Activated CD8-positive, alpha-beta T cell treated with anti-CD3 and anti-CD28 coated beads, Interleukin-2, amount 10 ng/mL, durations not matched to agents 7 days and 5 days (primary cell): ENCODE measurements at places on chromosomes 11 and 22. TPM values are rescaled to one million over a fixed set of nuclear protein-coding genes. Genes with fewer than 3 reads are reported as not detected.
A peak's percentile ranks its signal among the peaks of the same experiment; 100 is the strongest.

The CCDC188 gene
- total RNA-seq = not detected

The C11orf91 gene
- total RNA-seq = not detected

The OVCH2 gene
- total RNA-seq = not detected

The OR10A2 gene
- total RNA-seq = not detected

The SOX10 gene
- total RNA-seq = not detected

The PHOX2A gene
- not detected for total RNA-seq

The SCN3B gene
- total RNA-seq = not detected

The LAYN gene
- total RNA-seq = 11.1 TPM

The JAML gene
- total RNA-seq = 140 TPM

The MUC5AC gene
- total RNA-seq = not detected

The MMP8 gene
- not detected for total RNA-seq

The C11orf71 gene
- total RNA-seq = 8.2 TPM

The CALCA gene
- not detected for total RNA-seq

The GRAMD1B gene
- total RNA-seq = 22.8 TPM

DNA sequence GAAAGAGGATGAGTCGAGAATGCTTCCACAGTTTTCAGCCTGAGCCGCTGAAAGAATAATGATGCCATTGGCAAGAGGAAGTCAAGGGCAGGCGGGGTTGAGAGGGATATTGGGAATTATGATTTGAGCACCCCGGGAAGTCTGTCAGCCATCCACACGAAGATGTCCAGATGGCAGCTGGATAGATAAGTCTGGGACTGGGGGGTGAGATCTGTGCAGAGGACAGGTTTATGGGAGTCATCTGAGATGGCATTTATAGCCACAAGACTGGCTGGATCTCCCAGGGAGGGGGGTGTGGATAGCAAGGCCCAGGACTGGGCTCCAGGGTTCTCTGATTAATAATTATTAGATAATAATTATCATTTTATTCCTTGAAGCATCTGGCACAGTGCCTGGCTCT, 5.1 kb upstream of the STIP1 start:
- no peak for DNase-seq

- DNase-seq = no peak
These were observed 22.0 kb downstream of the TP53AIP1 start for GRCh38 chr11:128920666-128921065.

DNA sequence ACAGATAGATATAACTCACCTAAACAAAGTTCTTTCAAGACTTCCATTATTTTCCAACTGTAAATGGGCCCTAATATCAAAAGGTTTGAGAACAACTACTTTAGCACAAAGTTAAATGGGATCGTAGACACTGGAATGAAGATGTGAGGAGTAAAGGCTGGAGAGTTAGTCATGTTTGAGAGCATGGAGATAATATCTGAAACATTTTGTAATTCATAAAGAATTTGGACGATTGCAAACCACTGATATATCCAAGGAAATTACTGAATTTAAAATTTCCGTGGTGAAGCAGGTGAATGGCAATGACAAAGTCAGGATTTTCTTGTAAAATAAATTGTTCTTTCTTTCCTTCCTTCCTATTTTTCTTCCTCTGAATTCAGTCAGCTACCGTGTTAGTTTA, 564.9 kb downstream of the CNTN5 start:
- no peak for DNase-seq

- DNase-seq = no peak
These were observed 3.4 kb downstream of the KIAA0930 start for GRCh38 chr22:45237065-45237990.

- peak; percentile 59 for DNase-seq
These were observed at the start of gene TSPO for GRCh38 chr22:43151251-43152002. TSPO (plus strand) TSS chr22:43151559; CDS start chr22:43159239, 7,680 bp downstream.

DNA sequence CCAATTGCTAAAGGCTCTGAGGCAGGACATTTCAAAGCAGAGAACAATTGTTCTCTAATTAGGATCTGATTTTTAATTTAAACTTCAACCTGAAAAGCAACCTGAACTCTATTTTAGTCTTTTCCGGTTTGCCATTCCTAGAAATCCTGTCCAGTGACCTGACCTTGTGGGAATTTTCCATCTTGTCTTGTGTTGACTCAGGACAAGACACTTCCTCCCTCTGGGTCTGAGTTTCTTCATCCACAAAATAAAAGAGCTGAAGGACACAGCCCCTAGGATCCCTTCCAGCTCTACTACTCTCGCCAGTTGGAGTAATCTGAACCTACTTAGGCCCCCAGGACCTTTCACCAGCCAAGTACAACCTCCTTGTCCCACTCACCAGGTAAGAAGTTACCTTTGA, 66.5 kb upstream of the POU2AF1 start:
- DNase-seq = no peak

DNA sequence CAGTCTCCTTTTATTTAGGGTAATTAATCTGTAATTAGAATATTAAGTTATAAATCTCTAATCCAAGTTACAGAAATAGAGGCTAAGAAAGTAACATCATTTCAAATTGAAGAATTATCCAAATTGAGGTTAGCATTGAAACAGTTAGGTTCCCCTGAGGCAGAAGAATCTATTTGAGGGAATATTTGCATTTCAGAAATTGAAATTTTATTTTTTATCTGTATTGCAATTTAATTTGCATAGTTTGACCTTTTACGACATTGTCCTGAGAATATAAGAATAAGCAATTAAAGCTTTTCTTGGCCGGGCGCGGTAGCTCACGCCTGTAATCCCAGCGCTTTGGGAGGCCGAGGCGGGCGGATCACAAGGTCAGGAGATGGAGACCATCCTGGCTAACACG, 27.6 kb downstream of the DDIAS start:
- no peak for DNase-seq

DNA sequence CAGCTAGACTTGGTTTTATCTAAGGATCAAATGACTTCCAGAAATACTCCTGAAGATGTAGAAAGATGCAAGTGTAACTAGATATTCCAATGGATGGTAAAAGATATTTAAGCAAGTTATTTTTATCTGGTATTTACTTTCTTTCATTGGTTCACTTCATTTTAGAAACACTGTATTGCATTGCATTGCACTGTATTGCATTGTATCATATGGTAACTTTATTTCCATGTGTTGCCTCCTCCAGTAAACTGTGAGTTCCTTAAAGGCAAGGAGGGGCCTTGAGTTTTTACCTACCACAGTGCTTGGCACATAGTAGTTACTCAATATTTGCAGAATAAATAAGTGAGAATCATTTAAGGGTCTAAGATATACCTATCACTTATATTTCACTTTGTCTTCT, 31.8 kb upstream of the FLI1 start:
- no peak for DNase-seq

DNA sequence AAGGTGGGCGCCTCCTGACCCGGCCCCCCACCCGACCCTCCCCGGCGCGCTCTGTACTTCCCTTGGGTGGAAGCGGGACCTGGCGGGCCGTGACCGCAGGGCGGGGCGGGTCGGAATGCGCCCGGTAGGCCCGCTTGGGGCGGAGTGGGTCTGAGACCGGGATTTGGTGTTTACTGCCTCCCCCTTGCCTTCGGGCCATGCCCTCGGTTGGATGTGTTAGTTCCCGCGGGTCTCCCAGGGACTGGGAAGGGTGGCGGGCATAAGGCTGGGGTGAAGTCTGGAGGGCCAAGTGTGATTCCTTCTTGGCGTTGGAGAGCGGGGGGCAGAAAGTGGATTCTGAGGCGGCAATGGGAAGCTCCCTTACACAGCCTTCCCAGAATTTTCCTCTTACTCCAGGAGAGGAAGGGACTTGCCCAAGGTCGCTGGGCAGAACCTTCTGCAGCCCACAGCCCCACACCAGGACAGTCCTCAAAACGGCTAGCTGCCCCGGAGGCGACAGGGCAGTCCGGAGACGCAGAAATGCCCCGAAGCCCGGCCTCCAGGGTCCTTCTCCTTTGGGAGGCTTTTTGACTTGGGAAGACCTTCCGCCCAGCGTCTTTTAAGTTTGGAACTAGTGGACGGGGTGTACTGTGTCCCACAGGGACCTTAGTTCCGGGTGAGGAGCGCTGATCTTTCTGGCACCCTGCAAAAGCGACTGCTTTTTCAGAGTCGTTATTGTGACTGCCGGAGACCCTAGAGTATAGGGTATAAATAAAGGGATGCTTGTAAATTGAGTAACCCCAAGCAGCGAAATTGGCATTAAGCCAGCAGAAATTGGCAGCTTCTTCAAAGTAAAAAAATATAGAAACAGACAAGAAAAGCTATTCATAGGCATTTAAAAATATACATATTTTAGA, 647 bp downstream of the SWAP70 start:
- no peak for DNase-seq

DNA sequence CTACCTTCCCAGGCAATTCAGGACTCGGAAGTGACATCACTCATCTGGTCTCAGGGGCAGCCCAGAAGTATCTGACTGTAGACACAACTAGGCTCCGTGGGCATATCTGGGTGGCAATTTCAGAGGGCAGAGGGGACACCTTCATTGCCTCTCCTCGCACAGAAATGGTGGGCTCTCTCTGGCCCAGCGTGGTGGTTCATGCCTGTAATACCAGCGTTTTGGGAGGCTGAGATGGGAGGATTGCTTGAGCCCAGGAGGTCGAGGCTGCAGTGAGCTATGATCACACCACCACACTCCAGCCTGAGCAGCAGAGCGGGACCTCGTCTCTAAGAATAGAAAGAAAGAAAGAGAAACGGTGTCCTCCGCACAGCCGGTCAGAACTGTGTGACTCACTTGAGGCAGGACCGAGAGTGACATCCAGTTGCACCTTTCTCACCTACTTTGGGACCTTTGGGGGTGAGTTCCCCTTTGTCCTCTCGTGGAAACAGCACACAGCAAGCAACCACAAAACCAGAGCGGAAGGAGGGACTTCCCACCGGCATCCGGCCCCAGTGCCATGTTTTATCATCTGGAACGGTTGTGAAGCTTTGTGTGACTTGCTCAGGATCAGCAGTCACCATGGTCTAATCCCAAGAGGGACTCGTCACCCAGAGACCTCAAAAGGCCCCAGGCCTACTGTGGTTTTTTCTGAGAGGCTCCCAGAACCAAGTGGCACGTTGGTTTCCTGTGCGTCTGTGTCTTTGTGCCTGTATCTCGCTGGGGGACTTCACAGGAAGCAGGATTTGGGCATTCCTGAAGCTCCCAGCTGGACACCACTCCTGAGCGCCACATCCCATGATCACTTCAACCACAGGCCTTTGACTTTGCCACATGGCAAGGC, 38.4 kb upstream of the EMID1 start:
- peak; percentile 77 for DNase-seq

GRCh38 chr11:102546427-102546826, 15.9 kb upstream of the MMP7 start:
- no peak for DNase-seq

DNA sequence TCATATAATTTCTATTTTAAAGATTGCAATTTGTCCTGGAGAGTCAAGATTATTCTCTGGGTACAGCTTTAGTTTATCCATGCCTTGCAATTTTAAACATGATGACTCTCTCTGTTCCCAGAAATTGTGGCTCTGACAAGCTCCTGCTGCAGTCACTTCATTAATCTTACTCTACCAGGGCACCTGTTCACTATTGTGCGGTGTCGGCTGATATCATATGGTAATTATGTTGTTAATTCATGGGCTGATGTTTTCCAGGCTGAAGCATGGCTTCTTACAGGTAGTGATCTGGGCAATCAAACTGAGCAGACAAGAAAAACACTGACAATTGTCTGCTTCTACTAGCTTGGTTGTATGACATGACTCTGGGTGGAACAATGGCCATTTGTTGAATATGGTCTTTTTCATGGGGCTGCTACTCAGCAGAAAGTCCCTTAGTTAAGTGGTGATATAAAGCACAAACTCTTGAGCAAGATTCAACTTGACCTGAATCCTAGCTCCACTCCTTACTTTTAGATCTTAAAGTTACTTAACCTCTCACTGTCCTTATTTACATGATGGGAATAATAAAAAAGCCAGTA, 230.7 kb downstream of the FAT3 start:
- DNase-seq = no peak

- no peak for DNase-seq
These were observed 31.6 kb downstream of the ZNF214 start for GRCh38 chr11:6988506-6988905.

- DNase-seq = peak; percentile 59
These were observed 18.1 kb upstream of the KLHL35 start for GRCh38 chr11:75450826-75451821.

GRCh38 chr22:49965091-49966040, 4.8 kb downstream of the PIM3 start:
- DNase-seq = no peak

GRCh38 chr11:22407921-22408320, 69.7 kb downstream of the SLC17A6 start:
- no peak for DNase-seq

- DNase-seq = no peak
These were observed 8.2 kb upstream of the PC start for GRCh38 chr11:66966351-66966750.

- DNase-seq = peak; percentile 84
These were observed 8.6 kb downstream of the MRPL11 start for GRCh38 chr11:66429983-66430602.

DNA sequence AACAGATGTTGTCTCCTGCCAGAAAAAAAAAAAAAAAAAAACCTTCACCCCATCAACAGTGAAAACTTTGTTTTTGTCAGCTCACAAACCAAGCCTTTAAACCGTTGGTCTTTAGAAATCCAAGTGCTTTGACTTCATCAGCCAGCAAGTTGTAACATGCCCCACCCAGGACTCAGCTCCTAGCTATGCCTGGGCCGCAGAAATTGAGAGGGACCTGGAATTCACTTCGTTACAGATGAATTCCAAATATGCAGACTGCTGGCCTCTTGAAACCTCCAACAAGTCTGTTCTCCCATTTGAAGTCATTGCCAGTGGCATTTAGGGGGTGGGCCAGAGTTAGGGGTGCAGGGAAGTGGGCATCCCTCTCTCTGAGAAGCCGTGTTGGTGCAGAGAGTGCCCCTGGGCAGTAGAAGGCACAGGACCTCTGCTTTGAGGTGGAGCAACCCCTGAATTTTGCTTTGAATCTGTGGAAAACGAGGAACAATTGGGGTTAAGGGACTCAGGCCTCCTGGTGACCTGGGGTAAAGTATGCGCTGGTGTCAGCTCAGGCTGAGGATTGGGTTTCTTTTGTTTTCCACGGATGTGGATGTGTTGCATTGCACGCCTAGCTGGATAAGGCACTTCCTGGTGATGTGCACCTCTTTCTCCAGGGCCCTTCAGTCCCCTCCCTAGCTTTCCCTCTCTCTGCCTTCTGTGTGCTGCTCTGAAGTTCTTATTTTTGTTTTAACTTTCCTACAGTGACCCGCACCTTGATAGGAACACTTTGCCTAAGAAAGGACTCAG, 109.5 kb downstream of the DBX1 start:
- DNase-seq = no peak

- no peak for DNase-seq
These were observed 1491.7 kb upstream of the RAG2 start for GRCh38 chr11:38089726-38090125.

- no peak for DNase-seq
These were observed 1.5 kb downstream of the MIEF1 start for GRCh38 chr22:39503630-39504029.
